ENCODE measurements at places on chromosomes 16 and 17.

- no peaks in the 10 kb centered on the region for H3K36me3 ChIP-seq
- H3K27ac ChIP-seq = no peak overlapping the region
- H3K4me1 ChIP-seq = no peaks in the 10 kb centered on the region
- H3K27me3 ChIP-seq = peaks cover 4% of the 10 kb centered on the region
Measured at GRCh38 chr17:15308758-15309157, 32.6 kb downstream of the TEKT3 start.

- no peaks in the 10 kb centered on the region for H3K36me3 ChIP-seq
- no peaks in the 10 kb centered on the region for H3K27me3 ChIP-seq
- no peak overlapping the region for H3K4me3 ChIP-seq
- no peaks in the 10 kb centered on the region for H3K4me1 ChIP-seq
Measured at GRCh38 chr16:74199066-74199841, 97.4 kb upstream of the PSMD7 start.

- DNase-seq = no peak
- peak overlapping the region; percentile 50 for H3K4me3 ChIP-seq
- H3K27ac ChIP-seq = no peak overlapping the region
Measured at GRCh38 chr17:45319239-45319703, 2.5 kb upstream of the MAP3K14 start.

GRCh38 chr16:66007717-66008116, 358.8 kb upstream of the CDH5 start:
- H3K36me3 ChIP-seq = no peaks in the 10 kb centered on the region
- no peak for DNase-seq
- H3K27me3 ChIP-seq = no peaks in the 10 kb centered on the region
- no peak overlapping the region for H3K4me3 ChIP-seq
- H3K27ac ChIP-seq = no peak overlapping the region

- DNase-seq = no peak
- peaks cover 20% of the 10 kb centered on the region for H3K27me3 ChIP-seq
- no peaks in the 10 kb centered on the region for H3K4me1 ChIP-seq
- H3K27ac ChIP-seq = no peak overlapping the region
- no peak overlapping the region for H3K4me3 ChIP-seq
- no peaks in the 10 kb centered on the region for H3K36me3 ChIP-seq
Measured at GRCh38 chr17:15181333-15181732, 83.8 kb downstream of the PMP22 start.

GRCh38 chr17:2107506-2107905, 52.6 kb downstream of the HIC1 start:
- H3K27me3 ChIP-seq = no peaks in the 10 kb centered on the region
- peaks cover 4% of the 10 kb centered on the region for H3K36me3 ChIP-seq
- H3K4me3 ChIP-seq = no peak overlapping the region
- peaks cover 20% of the 10 kb centered on the region for H3K4me1 ChIP-seq

DNA sequence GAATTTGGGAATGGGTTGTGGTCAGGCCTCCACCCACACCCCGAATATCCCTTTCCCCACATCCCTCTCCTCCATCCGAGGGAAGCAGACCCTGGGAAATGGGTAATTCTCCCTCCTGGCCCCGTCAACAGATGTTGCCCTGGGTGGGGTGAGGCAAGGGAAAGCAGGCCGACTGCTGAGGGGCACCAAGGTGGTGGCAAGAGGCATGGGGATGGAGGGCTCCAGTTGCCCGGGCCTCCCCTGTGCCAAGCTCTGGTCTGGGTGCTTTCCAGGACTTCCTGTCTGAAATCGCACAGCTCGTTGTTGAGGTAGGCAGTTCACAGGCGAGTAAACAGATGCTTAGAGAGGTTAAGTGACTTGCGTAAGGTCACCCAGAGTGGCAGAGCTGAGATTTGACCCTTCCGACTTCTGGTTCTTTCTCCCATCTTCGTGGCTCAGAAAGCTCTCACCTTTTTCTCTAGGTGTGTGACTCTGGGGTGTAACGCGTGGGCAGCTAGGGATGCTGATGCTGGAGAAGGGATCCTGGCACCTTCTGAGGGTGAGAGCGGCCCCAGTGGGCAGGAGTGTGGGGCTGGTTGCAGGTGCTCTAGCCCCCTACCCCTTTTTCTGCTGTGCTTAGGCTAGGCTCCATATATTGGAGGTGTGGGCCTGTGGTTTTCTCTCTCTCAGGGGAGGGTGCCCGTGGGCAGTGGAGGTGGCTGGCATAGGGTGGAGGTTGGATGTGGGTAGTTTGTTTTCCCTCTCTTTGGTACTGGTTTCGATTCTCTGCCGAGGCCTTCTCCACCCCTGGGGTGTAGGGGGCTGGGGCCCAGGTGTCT, 17.2 kb downstream of the RARA start:
- peak overlapping the region; percentile 100 for H3K27ac ChIP-seq
- H3K27me3 ChIP-seq = no peaks in the 10 kb centered on the region
- no peaks in the 10 kb centered on the region for H3K36me3 ChIP-seq
- peak overlapping the region; percentile 89 for H3K4me3 ChIP-seq
- DNase-seq = peak; percentile 76
- H3K4me1 ChIP-seq = peaks cover 96% of the 10 kb centered on the region

DNA sequence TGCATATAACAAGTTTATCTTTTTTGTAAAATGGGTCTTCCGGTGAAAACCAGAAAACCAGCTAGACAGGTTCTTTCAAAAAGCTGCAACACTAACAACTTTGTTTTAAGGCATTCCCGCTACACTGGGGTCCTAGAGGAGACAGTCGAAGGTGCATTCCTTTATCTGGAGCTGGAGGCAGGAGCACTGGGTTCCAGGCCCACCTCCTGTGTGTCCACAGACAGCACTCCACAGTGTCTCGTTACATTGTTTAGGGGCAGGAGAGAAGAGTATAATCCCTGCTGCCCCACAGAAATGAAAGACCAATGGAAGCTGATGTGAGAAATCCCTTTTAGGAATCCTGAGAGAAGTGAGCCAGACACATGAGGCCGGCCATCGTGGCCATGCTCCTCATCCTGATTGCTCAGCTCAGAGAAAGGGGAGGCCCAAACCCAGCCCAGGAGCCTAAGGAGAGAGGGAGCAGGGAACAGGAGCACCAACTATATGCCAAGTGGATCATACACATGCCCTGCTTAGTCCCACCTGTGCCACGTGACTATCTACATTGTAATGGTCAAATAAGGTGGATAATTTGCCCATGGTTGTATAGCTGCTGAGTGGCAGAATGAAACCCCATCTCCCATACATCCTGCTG, 59.5 kb downstream of the CCDC182 start:
- no peak overlapping the region for H3K27ac ChIP-seq
- H3K27me3 ChIP-seq = no peaks in the 10 kb centered on the region
- H3K36me3 ChIP-seq = peaks cover 8% of the 10 kb centered on the region
- DNase-seq = no peak
- no peak overlapping the region for H3K4me3 ChIP-seq

- H3K36me3 ChIP-seq = peaks cover 12% of the 10 kb centered on the region
- no peak for DNase-seq
- no peak overlapping the region for H3K4me3 ChIP-seq
- H3K27me3 ChIP-seq = no peaks in the 10 kb centered on the region
- H3K27ac ChIP-seq = no peak overlapping the region
Measured at GRCh38 chr17:47404006-47404405, 80.3 kb downstream of the EFCAB13 start.

GRCh38 chr16:50151322-50151721, 1.8 kb upstream of the TENT4B start:
- peaks cover 26% of the 10 kb centered on the region for H3K4me1 ChIP-seq
- H3K27ac ChIP-seq = no peak overlapping the region
- no peaks in the 10 kb centered on the region for H3K27me3 ChIP-seq

DNA sequence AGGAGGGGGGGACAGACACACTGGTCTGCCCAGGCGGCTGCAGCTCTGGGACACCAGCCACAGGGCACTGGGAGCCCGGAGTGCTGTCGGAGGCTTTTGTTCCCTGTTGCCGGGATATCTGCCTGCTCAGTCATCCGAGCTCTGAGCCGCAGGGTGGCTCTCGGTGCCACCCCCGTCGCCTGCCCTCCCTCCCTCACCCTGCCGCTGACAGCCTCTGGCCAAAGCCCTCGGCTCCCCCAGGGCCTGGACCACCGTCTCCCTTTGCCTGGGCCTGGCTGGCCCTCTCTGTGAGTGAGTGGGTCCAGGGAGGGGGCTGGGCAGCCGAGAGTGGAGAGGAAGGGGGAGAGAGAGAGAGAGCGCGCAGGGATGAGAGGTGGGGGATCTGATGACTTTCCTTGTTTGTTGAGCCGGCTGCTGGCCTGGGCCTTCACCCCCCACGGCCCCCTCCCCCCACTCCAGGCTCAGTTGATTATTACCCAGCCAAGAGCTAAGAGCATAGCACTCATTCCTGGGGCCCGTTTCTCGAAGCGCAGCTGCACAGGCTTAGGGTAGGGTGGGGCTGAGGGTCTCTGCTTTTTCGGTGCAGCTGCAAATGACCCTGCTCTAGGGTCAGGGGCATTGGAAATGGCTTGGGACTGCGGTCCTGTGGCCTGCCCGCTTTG, 2.7 kb downstream of the FOXJ1 start:
- H3K36me3 ChIP-seq = no peaks in the 10 kb centered on the region
- no peak overlapping the region for H3K27ac ChIP-seq
- H3K4me1 ChIP-seq = peaks cover 34% of the 10 kb centered on the region
- no peak overlapping the region for H3K4me3 ChIP-seq
- peaks cover 18% of the 10 kb centered on the region for H3K27me3 ChIP-seq
- DNase-seq = no peak

- H3K27me3 ChIP-seq = no peaks in the 10 kb centered on the region
- no peaks in the 10 kb centered on the region for H3K4me1 ChIP-seq
- H3K4me3 ChIP-seq = no peak overlapping the region
- H3K36me3 ChIP-seq = no peaks in the 10 kb centered on the region
- no peak for DNase-seq
Measured at GRCh38 chr17:70375813-70376770, 206.8 kb downstream of the KCNJ2 start.

- H3K27me3 ChIP-seq = no peaks in the 10 kb centered on the region
- H3K36me3 ChIP-seq = peaks cover 8% of the 10 kb centered on the region
- peaks cover 3% of the 10 kb centered on the region for H3K4me1 ChIP-seq
- no peak for DNase-seq
- H3K27ac ChIP-seq = no peak overlapping the region
- H3K4me3 ChIP-seq = no peak overlapping the region
Measured at GRCh38 chr17:78027121-78027520, 68.6 kb downstream of the TNRC6C start.
